ENCODE measurements at places on chromosomes 4 and X. TPM values are rescaled to one million over a fixed set of nuclear protein-coding genes. Genes with fewer than 3 reads are reported as not detected.

Gene GATA1
- 0.49 TPM for total RNA-seq

Gene GPC3
- not detected for total RNA-seq

Gene XAGE1B
- total RNA-seq = not detected

Gene GLA
- 71.9 TPM for total RNA-seq

Gene PLS3
- 0.54 TPM for total RNA-seq

Gene TCEAL2
- not detected for total RNA-seq

Gene SOWAHD
- not detected for total RNA-seq

Gene SATL1
- total RNA-seq = 0.10 TPM

Gene CT45A10
- not detected for total RNA-seq

Gene CXCL13
- not detected for total RNA-seq

Gene PRRG1
- not detected for total RNA-seq

Gene KLKB1
- 0.95 TPM for total RNA-seq

DNA sequence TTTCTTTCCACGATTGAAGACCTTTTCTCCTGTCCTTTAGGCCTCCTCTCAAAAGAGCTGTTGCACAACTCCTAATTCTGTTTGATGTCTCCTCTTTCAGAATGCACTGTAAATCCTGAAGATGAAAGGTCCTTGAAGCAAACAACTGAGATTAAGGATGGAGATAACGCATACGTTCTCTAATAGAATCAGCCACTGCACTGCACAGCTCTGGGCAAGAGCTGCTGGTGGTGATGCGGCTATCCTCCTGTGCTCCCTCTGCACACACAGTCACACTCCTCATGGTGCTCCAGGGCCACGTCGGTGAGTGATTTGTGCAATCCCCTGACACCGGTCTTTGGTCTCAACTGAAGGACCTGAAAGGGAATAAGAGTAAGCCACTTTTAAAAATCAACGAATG, 208.7 kb downstream of the PDGFC start:
- H3K36me3 ChIP-seq = no peaks in the 10 kb centered on the region
- no peaks in the 10 kb centered on the region for H3K27me3 ChIP-seq
- H3K4me1 ChIP-seq = no peaks in the 10 kb centered on the region
- DNase-seq = no peak
- H3K27ac ChIP-seq = no peak overlapping the region

DNA sequence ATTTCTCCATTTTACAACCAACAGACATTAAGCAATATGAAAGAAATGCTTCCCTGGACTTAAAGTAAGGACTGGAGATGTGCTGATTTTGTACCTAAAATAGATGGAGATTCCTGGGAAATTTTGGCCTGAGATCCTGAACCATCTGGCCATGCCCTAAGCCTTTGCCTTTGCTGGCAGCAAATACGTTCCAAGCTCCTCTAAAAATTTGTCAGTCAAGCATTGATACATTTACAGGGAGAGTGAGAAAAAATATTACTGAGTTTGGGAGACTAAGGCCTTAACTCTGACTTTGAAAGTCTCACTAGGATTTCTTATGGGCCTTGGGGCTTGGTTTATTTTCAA, 63.9 kb downstream of the FHDC1 start:
- DNase-seq = no peak
- no peaks in the 10 kb centered on the region for H3K36me3 ChIP-seq
- H3K4me1 ChIP-seq = peaks cover 6% of the 10 kb centered on the region
- H3K27ac ChIP-seq = no peak overlapping the region

DNA sequence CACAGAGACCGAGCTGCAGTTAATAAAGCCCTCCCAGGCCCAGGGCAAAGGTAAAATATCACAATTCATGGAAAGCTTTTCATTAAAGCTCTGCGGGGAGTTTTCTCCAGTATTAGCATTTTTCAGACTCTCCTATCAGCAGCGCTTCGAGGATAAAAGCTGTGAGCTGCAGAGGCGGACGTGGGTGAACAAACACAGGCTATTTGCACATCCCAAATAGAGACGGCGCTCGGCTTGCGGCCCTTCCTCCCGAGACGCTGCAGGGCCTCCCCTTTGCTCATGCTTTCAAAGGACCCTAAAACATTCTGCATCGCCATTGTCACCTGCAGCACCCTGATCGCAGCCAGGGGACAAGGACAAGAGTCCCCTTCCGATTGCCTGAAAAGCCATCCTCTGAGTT, 97.3 kb downstream of the SORCS2 start:
- no peaks in the 10 kb centered on the region for H3K4me1 ChIP-seq
- H3K27ac ChIP-seq = no peak overlapping the region
- DNase-seq = no peak
- no peaks in the 10 kb centered on the region for H3K36me3 ChIP-seq

DNA sequence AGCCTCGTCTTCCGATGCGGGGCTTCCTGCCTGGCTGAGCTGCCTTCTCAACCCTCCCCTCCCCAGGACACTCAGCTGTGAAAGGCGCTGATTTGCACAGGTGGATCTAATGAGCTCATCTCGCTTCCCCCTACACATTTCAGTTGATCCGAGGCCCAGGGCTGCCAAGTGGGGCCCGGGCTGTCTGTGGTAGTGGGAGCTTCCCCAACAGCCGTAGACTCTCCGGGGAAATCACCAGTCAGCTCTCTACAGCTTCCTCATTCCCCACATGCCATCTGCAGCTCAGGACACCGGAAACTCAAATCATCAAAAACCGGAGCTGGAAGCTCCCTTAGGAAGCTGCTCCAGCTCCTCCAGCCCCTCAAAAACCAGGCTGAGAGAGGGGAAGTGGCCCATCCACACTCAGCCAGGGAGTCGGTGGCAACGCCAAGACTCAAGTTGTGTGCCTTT, 56.2 kb downstream of the SMIM20 start:
- no peaks in the 10 kb centered on the region for H3K36me3 ChIP-seq
- no peaks in the 10 kb centered on the region for H3K27me3 ChIP-seq
- H3K27ac ChIP-seq = no peak overlapping the region

GRCh38 chrX:147875866-147876596, 35.7 kb upstream of the FMR1 start:
- H3K4me1 ChIP-seq = no peaks in the 10 kb centered on the region
- H3K4me3 ChIP-seq = no peak overlapping the region
- H3K36me3 ChIP-seq = no peaks in the 10 kb centered on the region
- H3K27ac ChIP-seq = no peak overlapping the region
- no peaks in the 10 kb centered on the region for H3K27me3 ChIP-seq

DNA sequence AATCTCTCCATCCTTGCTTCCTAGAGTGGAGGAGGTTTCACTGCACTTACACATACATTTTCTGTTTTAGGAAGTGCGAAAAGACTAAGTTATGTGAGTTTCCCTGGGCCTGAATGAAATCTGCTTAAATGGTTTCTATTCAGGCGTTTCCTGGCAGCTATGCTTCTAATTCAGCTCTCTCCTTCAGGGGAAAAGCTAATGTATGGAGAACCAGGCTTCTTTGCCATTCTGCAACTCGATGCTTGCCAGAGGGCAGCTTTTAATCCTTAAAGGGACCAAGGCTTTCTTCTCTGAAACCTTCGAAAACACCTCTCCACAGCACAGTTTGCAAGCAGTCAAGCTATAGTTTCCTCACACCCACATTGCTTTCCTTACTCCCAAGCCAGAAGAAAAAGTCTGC, 89.5 kb upstream of the ARX start:
- no peaks in the 10 kb centered on the region for H3K27me3 ChIP-seq
- DNase-seq = no peak
- no peaks in the 10 kb centered on the region for H3K36me3 ChIP-seq
- H3K4me3 ChIP-seq = no peak overlapping the region

- DNase-seq = no peak
- H3K4me1 ChIP-seq = peaks cover 13% of the 10 kb centered on the region
- H3K27ac ChIP-seq = no peak overlapping the region
- no peak overlapping the region for H3K4me3 ChIP-seq
Observed at GRCh38 chrX:132692526-132692925, 203.7 kb upstream of the MBNL3 start.

DNA sequence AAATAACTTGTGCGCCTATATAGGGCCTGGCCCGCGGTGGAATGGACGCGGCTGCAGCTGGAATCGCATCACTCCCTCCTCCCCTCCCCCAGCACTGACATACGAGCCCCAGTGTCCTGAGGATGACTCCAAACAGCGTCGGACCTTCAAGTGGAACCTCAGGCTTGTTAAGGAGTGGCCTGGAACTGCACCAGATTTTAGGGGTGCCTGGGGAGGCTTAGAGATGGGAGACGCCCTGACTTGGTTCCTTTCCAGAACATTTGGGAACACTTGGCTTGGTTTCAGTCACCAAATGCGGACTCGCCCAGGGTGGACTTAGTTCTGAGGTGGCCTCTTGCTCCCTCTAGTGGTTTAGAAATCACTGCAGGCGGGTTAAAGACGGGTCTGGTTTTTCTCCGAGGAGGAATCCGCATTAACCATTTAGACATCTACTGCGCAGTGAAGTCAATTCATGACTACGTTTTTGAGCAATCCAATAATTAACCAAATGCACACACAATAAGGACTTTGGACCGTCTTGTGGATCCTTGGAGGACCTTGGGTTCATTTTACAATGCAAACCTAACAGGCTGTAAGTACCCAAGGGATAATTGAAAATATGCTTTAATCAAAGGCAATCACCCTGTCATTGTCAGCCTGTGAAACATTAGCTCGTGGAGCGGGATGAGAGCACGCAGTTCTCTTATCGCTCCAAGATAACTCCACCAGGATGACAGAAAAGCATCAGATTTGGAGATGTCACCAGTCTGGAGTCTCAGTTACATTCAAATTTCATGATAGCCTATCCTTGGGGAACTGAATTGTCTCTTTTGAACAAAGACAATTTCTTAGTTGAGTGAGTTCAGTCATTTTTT, 11.2 kb upstream of the PDGFRA start:
- H3K4me3 ChIP-seq = no peak overlapping the region
- no peaks in the 10 kb centered on the region for H3K36me3 ChIP-seq
- DNase-seq = peak; percentile 80
- no peak overlapping the region for H3K27ac ChIP-seq
- peaks cover 10% of the 10 kb centered on the region for H3K27me3 ChIP-seq

DNA sequence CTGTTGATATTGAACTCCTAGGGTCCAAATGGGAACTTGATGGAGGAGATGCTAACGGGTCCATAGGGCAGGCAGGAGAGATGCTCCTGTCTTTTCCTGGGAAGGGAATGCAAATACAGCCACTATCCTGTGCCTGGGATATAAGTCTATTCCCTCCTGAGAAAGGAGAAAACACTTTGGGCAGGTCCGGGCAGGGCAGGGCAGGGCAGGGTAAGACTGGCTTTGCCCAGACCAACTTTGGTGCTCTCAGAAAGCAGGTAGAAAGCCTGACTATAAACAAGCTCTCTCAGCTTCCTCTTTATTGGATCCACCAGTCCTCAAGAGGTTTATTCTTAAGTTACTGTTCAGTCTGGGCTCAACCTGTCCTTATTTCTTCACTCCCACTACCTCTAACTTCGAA, 232.3 kb downstream of the PTTG2 start:
- no peaks in the 10 kb centered on the region for H3K4me1 ChIP-seq
- H3K27me3 ChIP-seq = no peaks in the 10 kb centered on the region
- no peak for DNase-seq
- no peak overlapping the region for H3K4me3 ChIP-seq
- H3K36me3 ChIP-seq = no peaks in the 10 kb centered on the region

GRCh38 chrX:43469391-43470054, 186.6 kb upstream of the MAOA start:
- no peaks in the 10 kb centered on the region for H3K27me3 ChIP-seq
- no peak for DNase-seq
- H3K27ac ChIP-seq = no peak overlapping the region
- no peaks in the 10 kb centered on the region for H3K36me3 ChIP-seq
- H3K4me1 ChIP-seq = no peaks in the 10 kb centered on the region

GRCh38 chrX:45348296-45348695, 147.6 kb upstream of the DIPK2B start:
- no peaks in the 10 kb centered on the region for H3K27me3 ChIP-seq
- no peaks in the 10 kb centered on the region for H3K4me1 ChIP-seq
- H3K27ac ChIP-seq = no peak overlapping the region
- no peak overlapping the region for H3K4me3 ChIP-seq
- no peaks in the 10 kb centered on the region for H3K36me3 ChIP-seq

- H3K27ac ChIP-seq = no peak overlapping the region
- H3K4me1 ChIP-seq = no peaks in the 10 kb centered on the region
- H3K36me3 ChIP-seq = no peaks in the 10 kb centered on the region
- no peak overlapping the region for H3K4me3 ChIP-seq
- H3K27me3 ChIP-seq = no peaks in the 10 kb centered on the region
Observed at GRCh38 chr4:118964891-118965411, 76.3 kb downstream of the SYNPO2 start.

DNA sequence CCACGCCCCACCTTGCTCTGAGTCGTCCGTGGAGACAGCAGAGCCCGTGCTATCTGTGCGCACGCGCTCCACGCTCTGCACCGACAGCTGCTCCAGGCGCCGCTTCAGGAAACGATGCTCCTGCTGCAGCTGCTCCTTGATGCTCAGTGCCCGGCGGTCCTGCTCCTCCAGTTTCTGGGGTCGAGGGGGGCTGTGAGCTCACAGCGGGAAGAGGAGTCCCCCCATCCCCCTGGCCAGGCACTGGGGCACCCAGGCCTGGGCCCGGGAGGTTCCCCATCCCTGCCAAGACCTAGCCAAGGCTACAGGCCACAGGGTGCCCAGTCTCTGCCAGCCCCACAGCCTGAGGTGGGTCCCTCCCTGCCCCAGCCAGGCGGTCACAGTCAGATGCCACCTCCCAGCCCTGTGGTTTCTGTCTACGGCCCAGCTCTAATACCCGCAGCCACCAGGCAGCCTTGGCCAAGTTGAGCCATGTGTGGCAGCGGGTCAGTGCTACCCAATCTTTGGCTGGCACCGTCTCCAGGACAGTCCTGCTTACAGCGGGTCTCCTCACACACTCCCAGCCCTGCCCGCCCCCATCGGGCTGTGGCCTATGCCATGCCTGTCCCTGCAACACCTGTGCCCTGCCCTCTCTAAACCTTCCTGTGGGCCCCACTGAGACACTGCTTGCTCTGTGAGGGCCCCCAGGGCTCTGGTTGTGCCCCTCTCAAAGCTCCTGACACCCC, 9.3 kb upstream of the HAUS3 start:
- H3K4me3 ChIP-seq = no peak overlapping the region
- no peaks in the 10 kb centered on the region for H3K27me3 ChIP-seq
- H3K4me1 ChIP-seq = no peaks in the 10 kb centered on the region
- no peak for DNase-seq
- H3K27ac ChIP-seq = no peak overlapping the region

- DNase-seq = no peak
- no peaks in the 10 kb centered on the region for H3K4me1 ChIP-seq
- peaks cover 3% of the 10 kb centered on the region for H3K27me3 ChIP-seq
- no peaks in the 10 kb centered on the region for H3K36me3 ChIP-seq
Observed at GRCh38 chr4:145563293-145563985, 55.7 kb upstream of the MMAA start.

- H3K4me1 ChIP-seq = no peaks in the 10 kb centered on the region
- H3K4me3 ChIP-seq = no peak overlapping the region
- H3K36me3 ChIP-seq = peaks cover 26% of the 10 kb centered on the region
- H3K27me3 ChIP-seq = no peaks in the 10 kb centered on the region
Observed at GRCh38 chr4:88411491-88412096, 32.9 kb downstream of the HERC6 start.
